ENCODE measurements at places on chromosomes 5 and 9.

- no peak for DNase-seq
Measured at GRCh38 chr5:75933489-75933888, 149.7 kb upstream of the SV2C start.

- no peak for DNase-seq
Measured at GRCh38 chr9:81620002-81620390, 69.4 kb downstream of the TLE1 start.

DNA sequence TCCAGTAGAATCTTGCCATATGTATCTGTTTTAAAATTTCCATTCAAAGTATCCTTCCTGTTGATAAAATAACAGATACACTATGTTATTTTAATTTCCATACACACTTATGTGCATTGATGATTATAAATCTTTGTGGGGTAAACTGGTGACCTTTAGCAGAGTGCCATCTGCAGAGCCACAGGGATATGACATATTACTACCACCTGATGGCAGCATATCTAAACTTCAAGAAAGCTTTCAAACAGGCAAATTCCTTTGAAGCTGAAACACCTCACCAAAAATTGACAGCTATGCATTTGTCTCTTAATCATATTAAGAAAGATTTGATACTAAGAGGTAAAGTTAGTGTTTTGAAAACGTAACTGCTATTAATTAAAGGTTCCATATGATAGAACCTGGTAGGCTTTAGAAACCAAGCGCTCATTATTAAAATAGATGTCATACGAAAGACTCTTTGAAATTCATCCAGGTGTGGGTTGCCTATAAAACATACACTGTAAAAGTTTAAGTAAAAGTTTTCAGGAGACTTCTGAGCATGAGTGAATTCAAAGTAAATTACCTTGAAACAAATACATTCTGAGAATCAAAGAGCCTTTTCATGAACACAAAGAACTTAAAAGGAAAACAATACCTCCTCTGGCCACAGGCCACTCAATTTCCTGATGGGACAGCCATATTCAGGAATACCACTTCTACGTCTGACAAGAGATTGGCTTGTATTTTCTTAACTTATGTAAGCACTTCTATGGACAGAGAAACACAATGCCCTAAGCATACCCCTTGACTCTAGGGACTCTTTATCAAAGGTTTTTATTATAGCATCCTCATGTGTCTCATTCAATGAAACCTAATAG is 93.3 kb downstream of the KIAA0825 start:
- no peak for DNase-seq

- DNase-seq, result no peak
Measured at GRCh38 chr9:79667120-79667519, 95.4 kb downstream of the TLE4 start.

DNA sequence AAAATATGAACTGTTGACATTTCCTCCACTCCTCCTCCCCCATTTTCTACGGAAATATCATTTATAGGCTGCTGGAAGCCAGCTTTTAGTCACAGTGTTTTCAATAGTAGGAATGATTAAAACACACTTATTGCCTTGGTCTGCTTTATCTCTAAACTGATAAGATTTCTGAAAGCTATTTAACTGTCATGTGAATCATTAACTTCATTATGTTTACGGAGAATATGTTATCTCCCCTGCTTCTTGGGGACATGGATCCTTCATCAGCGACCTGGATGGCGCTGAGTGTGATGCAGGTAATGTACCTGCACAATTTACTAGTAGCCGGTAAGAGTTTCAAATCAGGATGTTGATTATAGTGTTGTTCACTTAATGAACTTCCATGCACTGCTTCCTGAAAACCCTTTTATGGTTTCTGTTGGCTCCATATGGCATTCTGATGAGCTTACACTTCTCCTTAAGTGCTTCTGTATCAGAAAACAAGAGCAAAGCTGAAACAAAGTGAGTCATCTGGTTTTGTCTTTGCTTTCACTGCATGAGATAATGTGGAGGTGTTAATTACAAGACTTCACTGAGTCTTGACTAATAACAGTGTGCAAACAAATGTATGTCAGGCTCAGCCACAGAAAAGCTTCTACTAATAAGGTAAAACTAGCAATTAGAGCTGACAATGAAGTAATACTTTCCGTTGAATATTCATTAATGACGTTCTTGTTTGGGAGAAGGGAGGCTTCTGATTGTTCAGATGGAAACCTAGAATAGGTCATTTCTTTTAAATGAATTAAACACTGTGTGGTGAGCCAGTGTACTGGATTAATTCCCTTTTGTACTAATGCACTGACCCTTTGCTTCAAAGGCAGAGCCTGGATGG is 162.4 kb upstream of the ZNF608 start:
- DNase-seq, result no peak

GRCh38 chr5:1118231-1118698 is 6.4 kb upstream of the SLC12A7 start:
- DNase-seq, result no peak

GRCh38 chr5:334903-335739 is 13.6 kb downstream of the AHRR start:
- no peak for DNase-seq

GRCh38 chr5:32805971-32806638 is 95.0 kb downstream of the NPR3 start:
- no peak for DNase-seq

DNA sequence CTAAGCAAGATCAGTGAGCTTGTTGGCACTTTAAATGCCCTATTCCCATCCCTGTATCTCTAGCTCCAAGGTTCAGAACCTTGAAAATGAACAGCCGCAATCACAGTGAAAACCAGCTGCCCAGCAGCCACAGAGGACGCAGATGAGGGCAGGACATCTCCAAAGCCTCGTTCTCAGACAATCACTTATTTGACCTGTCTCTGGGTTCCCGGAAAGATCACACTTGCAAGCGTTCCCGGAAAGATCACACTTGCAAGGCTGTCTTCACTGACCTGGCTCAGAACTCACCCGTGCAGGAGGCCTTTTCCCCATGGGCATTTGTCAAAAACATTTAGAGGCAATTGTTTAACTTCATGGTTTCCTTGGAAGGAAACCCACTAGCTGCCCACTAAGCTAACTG is 25.7 kb downstream of the IPPK start:
- DNase-seq, result no peak

- no peak for DNase-seq
Measured at GRCh38 chr5:126027652-126028051, 395.6 kb upstream of the GRAMD2B start.

GRCh38 chr5:78907255-78907891 is 77.7 kb downstream of the ARSB start:
- DNase-seq, result no peak

DNA sequence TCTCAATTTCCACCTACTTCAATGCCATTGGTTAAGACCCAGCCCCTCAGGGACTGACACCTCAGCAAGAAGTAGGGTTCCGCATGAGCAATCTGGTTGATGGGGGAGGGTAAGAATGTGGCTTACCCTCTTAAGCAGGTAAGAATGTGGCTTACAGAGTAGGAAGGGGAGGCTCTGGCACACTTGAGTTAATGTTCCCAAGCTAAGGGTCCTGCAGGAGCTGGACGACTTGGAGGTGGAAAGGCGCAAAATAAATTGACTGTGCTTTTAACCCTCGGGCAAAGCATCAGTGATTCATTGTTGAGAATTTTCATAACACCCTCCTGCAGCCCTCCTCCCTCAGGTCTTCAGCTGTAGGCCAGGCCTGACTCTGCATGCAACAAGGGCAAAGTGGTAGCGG is 24.9 kb upstream of the ADRA1B start:
- DNase-seq, result no peak

DNA sequence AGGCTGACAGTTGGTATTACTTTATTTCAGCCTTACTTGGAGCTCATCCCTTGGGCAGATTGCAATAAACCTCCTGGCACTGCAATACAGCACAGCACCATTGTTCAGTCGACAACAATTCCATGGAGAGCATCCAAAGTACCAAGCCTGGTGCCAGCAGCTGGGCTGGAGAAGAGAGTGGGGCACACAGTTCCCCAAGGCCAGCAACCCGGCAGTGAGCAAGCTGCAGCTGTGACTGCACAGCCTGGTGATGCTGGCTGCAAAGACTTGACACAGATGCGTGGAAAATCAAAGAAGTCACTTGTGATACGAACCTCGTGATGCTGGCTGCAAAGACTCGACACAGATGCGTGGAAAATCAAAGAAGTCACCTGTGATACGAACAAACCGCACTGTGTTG is 125.4 kb downstream of the ATPSCKMT start:
- no peak for DNase-seq
